ENCODE measurements at places on chromosomes 2 and 18.
A peak's percentile ranks its signal among the peaks of the same experiment; 100 is the strongest.

GRCh38 chr2:168712053-168712452 lies 90.4 kb upstream of the NOSTRIN start:
- DNase-seq = no peak

- DNase-seq = no peak
These were observed 32.3 kb upstream of the C18orf32 start for GRCh38 chr18:49519101-49519971.

- no peak for DNase-seq
These were observed 700 bp downstream of the RUFY4 start for GRCh38 chr2:218069606-218070300.

GRCh38 chr2:169095621-169096105 lies 26.3 kb downstream of the DHRS9 start:
- DNase-seq = peak; percentile 70

- no peak for DNase-seq
These were observed 290.7 kb upstream of the SLC14A2 start for GRCh38 chr18:45324495-45325113.

DNA sequence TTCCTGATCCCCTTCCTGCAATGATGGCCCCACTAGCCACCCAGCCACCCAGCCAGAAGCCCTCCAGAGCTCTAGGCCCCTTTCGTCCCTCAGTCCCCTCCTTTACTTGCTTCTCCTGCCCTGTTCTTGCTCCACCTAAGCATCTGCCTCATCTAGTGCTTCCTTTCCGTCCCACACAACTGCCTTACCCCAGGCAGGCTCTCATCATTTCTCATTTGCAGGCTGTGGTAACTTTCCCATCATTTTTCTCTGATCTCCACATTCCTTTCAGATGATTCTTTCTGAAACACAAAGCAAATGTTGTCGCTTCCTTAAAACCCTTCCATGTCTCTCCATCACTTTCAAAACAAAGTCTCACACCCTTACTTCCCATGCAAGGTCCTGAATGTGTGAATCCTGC lies 459.8 kb downstream of the METTL4 start:
- DNase-seq = no peak

- no peak for DNase-seq
These were observed 557.8 kb upstream of the GCFC2 start for GRCh38 chr2:76268484-76268883.

GRCh38 chr2:80135001-80135400 lies 169.6 kb downstream of the LRRTM1 start:
- DNase-seq = no peak

DNA sequence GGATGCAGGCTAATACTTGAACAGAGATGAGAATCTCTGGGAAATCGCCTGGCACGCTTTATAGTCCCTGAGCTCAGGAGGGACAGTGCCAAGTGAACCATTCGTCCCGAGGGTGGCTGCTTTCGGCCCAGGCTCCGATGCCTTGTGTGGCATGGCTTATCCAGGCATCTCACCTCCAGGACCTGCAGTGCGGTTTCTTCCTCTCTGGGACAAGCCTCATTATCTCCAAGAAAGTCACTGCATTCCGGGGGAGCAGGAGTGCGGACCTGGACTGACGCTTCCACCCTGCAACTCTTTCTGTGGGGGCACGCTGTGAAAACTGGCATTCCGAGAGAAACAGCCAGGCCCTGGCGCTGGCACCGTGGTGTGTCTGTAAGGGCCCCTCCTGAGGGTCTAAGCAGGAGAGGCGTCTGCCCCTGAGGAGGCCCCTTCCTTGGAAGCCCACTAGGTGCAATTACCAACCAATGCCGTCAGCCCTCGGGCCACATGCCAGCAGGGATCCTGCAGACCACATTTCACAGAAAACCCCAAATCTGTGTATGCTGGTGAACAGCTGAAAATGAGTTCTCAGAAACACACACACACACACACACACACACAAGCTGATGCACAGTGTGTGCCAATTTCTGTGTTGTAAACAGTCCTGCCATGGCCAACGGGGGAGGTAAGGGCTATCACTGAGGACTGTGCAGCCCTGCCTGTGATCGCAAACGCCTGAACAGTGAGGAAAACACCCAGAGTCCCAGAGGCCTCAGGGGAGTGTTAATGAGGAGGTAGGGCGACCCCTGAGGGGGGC lies 351.9 kb upstream of the SALL3 start:
- peak; percentile 27 for DNase-seq

DNA sequence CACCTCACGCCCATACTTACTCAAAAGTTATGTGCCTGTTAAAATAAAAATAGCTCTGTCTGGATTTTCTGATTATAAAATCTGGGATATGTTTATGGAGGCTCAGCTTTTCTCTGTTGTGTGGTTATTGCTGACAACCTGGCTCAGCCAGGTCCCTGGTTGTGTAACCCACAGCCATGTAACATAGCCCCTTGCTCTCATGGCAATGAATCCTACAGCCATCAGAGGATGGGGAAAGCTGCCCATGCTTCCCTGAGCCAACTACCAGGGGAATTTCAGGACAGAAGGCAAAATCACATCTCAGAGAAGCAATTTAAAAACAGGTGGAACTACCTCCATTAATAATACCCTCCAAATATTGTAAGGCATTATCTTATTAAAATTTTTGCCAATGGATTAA lies 29.7 kb downstream of the ST8SIA5 start:
- no peak for DNase-seq

DNA sequence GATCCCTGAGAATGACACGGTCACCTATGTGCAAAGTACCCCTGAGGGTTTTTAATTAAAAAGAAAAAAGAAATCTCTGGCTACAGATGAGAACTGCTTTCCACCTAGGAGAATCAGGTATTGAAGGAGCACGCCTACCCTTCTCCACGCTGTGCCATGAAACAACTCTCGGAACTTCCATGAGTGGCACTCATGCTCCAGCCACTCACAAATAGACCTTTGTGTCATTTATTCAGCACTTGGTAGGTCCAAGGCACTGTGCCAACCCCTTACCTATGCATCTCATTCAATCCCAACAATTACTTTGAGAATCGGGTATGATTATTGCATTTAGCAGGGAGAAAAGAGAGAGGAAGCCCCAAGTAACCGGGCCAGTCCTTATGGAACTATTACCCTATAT lies 44.9 kb upstream of the TTC39C start:
- no peak for DNase-seq

DNA sequence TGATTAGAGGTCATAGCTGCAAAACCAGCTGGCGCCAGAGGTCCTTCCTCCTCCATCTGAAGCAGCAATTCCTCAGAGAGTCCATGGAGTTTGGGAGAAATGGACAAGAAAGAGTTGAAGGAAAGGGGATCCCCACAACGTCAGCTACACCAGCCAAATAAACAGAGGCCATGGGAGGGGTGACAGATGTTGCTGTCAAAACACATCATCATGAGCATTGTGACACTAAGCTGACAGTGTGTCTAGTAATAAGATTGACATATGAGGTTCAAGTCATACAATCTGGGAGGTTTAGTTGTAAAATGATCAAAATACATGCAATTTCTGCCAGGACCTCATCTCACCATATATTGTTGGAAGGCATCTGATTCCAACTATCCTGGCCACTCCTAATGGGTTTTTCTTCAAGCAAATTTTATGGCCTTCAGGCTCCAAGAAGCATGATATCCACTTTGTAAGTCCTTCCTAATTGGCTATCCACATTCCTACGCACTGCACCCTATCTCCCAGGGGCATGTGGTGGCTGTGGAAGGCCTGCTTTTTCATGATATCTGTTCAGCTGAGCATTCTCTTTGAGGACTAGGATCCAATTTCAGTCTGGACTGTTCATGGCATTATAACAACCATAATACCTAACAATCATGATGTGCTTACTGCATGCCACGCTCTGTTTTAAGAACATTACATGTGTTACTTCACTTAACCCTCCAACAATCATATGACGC lies 335.0 kb upstream of the ID2 start:
- no peak for DNase-seq

DNA sequence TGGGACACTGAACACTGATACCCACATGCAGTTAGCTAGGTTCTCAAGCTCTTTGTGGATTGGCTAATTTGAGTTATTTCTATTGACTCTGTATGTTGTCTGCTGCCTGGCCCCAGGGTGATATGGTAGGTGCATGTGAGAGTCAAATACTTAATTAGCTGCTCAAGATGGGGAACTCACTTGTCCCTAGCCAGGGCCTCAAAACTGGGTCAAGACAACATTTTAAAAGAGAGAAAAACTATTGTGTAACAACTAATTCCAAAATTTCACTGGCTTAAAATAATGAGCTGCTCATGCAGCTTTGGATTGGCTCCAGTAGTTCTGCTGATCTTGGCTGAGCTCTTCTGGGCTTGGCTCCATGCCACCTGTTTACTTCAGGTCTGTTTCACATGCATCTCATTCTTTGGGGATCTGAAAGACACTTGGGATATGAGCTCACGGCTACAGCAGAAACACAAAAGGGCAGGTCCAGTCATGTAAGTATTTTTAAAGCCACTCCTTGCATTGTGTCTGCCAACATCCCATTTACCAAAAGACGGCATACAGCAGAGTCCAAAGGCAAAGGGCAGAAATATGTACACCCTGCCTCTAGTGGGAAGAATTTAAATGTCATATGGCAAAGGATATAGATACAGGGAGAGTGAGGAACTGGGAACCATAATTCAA lies 716.8 kb downstream of the SUCLG1 start:
- DNase-seq = no peak

- no peak for DNase-seq
These were observed 62.4 kb downstream of the TANC1 start for GRCh38 chr2:159030674-159031380.
